ENCODE measurements at places on chromosomes 11 and 22.

DNA sequence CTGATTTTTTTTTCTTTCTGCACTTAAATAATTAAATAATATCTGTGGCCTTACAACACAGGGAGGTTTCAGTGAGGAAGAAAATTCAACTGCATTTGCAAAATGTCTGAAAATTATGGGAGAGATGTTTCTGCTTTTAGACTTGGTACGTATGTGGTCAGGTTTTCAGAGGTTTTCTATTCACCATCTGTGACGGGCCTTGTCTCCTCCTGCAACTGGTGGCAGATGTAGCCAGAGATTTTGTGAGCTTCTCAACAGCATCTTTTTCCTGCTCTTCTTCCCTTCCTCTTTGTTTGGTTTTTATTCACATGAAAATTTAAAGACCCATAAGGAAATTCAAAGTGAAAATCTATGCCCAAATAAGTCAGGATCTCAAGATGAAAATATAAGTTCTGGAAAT, 38.3 kb downstream of the ZBTB16 start:
- no peak for DNase-seq

- DNase-seq, result no peak
Measured at GRCh38 chr22:30870451-30871345, 97.9 kb downstream of the MORC2 start.

DNA sequence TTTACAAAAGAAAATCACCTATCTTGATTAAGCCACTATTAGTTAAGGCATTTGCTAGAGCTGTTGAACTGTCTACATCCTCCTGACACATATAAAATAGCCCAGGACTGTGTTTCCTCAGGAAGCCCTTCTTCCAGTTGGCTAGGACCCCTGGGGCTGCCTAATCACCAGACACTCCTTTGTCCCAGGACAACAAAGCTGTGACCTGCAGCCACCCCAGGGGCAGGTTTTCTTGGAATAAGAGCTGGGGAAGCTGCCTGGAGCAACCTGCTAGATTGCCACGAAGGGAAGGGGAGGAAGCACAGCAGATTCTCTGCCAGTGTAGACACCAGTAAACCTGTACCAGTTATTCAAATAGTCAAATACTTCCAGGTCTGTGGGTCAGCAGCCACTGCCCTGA, 17.6 kb downstream of the CHST1 start:
- DNase-seq, result no peak

DNA sequence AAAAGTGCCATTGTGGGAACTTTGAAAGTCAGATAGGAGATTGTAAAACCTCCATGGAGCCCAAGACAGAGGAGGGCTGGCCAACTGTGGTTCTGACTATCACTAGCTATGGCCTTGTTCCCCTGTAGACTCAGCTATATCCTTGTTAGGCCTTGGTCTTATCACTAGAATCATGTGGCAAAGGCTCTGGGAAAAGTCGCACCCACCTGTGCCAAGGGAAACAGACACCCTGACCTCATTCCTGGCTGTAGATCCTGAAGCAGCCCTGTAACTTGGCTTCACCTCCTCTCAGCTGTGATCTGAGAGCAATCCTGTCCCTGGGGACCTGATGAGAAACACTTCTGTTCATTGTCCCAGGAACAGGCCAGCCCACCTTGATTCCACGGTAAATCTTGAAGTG, 566.2 kb downstream of the TMEM135 start:
- DNase-seq, result no peak

DNA sequence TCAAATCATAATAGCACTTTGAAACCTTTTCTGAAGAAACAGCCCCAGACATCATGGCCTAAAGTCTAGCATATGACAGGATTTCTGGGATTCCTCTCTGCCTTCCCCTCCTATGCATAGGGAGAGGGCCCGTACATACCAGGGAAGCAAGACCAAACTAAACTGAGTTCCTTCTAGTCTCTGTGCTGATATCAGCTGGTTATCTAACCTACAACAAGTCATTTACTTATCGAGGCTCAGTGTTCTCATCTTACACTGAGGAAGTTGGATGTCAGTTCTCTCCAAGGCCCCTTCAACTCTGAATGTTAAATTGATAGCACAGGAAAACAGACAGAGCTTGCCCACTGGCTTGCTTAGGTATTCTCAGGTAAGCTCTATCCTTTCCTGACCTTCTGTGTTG, 17.0 kb upstream of the GRIK4 start:
- no peak for DNase-seq

DNA sequence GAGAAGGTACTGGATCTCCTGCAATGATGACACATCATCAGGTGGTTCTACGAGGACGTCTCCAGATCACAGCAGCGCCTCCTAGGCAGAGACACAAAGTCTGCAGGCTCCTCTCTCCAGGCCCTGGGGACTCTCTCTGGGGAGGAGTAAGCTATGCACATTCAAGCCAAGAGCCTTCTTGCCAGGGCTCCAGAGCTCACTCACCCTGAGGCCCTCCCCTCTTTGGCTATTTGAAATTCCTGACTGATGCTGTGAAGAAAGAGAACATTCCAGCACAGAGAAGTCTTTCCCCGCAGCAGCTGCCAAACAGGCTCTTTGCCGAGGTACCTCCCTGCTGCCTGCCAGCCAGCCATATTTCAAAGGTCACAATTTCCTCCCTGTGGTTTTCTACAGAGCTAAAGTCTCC, 204.9 kb downstream of the CSNK2A3 start:
- DNase-seq, result no peak

GRCh38 chr11:32438866-32439489, 3.6 kb upstream of the WT1 start:
- DNase-seq, result no peak

GRCh38 chr11:1161410-1162137, 3.8 kb downstream of the MUC5AC start:
- no peak for DNase-seq

- DNase-seq, result no peak
Measured at GRCh38 chr11:112364962-112365481, 104.4 kb upstream of the PLET1 start.

- DNase-seq, result no peak
Measured at GRCh38 chr11:131683666-131684065, 313.3 kb downstream of the NTM start.

- no peak for DNase-seq
Measured at GRCh38 chr11:60798631-60799030, 13.5 kb downstream of the MS4A10 start.

GRCh38 chr11:75894036-75894585, 79.1 kb downstream of the UVRAG start:
- DNase-seq, result no peak

DNA sequence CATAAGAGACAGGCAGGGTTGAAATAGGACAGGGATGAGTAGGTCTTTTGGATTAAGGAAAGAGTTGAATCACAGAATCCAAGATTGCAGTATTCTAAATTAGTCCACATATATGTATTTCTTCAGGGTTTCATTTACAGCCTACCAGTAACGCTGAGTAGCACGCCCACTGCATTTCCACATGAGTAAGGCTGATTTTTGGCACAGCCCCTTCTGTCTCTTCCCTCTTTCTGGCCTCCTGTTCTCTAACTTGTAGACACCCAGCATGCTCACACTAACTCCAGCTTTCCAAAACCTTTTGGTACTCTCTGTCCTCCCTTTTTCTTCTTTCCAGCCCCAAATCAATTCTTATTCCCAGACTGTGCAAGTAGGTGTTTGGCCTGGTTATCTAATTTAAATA, 3.7 kb upstream of the SIK2 start:
- no peak for DNase-seq

GRCh38 chr11:62876712-62877111, 4.0 kb upstream of the SLC3A2 start:
- DNase-seq, result no peak

- DNase-seq, result no peak
Measured at GRCh38 chr11:65579291-65579690, 3.4 kb downstream of the EHBP1L1 start.

- no peak for DNase-seq
Measured at GRCh38 chr22:29334696-29335344, 19.3 kb upstream of the RASL10A start.

DNA sequence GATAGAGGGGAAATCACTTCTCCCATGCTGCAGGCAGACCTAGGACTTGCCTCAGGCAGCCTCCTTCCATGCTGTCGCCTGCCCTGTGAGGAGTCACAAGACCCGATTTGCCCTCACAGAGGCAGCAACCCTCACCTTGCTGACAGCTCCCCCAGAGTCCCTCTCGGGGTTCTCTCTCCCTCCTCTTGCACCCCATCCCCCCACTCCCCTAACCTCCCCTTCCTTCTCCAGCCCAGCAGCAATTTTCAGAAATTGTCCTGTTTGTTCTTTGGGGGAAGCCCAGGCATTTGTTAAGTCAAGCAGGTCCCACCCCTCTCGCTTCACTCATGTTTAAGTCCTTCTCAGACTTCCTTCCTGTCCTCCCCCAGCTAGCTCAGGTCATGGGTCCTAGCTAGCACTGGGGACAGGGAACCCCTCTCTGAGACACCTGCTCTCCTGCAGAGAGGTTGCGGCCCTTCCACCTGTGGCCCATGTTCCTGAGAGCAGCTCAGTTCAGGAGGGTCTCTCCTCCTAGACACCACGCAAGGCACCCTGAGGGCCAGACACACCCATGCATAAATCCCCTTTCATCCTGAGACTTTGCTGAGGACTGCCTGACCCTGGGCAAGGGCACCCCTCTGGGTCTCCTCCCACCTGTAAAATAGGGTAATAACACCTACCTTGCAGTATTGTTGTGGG, 6.3 kb upstream of the FXYD2 start:
- DNase-seq, result no peak

DNA sequence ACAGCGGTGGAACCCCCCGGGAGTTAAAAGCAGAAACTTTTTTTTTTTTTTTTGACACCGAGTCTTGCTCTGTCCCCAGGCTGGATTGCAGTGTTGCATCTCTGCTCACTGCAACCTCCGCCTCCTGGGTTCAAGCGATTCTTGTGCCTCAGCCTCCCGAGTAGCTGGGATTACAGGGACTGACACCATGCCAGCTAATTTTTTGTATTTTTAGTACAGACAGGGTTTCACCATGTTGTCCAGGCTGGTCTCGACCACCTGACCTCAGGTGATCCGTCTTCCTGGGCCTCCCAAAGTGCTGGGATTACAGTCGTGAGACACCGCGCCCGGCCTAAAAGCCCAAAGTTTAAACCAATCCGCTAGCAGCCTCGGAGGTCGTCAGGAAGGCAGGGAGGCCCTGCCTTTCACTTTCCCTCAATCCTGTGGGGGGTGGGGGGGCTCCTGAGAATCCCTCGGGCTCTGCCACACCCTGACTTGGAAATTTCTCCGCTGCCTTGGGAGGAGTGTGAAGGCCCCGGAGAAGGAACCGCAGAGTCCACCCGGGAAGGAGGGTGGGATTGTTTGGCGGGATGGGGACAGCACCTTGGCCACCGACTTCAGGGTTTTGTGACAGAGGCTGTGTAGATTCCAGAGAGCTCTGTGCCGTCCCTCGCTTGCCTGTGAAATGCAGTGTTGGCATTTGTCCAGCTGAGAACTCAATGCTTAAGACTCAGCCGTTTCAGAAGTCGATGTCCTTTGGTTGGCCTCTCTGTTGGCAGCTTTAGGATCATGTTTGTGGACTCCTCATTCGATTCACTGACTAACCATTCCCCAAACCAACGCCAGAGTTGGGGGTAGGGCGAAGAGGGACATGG, 1.0 kb downstream of the ARHGAP8 start:
- no peak for DNase-seq

All from activated naive CD8-positive, alpha-beta T cell treated with anti-CD3 and anti-CD28 coated beads, Interleukin-2, amount 50 U/mL, for 16 hours (primary cell).